Mesothelial cell of epicardium (in vitro differentiated cells): ENCODE measurements at places on chromosomes 16 and 17. TPM values are rescaled to one million over a fixed set of nuclear protein-coding genes. Genes with fewer than 3 reads are reported as not detected.

- no peak for DNase-seq
Observed at GRCh38 chr17:31155208-31155810, 60.5 kb downstream of the NF1 start.

DNA sequence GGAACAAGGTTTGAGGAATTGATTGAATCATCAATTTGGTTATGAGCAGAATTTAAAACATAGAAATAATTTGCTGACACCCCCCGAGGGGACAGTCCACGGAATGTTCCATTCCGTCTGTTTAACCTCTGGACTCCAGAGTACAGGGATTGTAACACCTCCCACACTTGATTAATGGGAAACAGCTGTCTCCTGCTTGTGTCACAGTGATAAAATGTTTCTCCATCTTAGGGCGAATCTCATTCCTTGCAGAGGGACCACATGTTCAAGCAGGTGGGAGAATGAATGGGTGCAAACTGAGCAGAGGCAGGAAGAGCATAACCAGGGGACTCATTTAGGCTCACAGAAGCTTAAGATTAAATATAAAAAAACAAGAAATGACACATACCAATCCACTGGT is 249.5 kb upstream of the RBFOX1 start:
- DNase-seq = no peak

DNA sequence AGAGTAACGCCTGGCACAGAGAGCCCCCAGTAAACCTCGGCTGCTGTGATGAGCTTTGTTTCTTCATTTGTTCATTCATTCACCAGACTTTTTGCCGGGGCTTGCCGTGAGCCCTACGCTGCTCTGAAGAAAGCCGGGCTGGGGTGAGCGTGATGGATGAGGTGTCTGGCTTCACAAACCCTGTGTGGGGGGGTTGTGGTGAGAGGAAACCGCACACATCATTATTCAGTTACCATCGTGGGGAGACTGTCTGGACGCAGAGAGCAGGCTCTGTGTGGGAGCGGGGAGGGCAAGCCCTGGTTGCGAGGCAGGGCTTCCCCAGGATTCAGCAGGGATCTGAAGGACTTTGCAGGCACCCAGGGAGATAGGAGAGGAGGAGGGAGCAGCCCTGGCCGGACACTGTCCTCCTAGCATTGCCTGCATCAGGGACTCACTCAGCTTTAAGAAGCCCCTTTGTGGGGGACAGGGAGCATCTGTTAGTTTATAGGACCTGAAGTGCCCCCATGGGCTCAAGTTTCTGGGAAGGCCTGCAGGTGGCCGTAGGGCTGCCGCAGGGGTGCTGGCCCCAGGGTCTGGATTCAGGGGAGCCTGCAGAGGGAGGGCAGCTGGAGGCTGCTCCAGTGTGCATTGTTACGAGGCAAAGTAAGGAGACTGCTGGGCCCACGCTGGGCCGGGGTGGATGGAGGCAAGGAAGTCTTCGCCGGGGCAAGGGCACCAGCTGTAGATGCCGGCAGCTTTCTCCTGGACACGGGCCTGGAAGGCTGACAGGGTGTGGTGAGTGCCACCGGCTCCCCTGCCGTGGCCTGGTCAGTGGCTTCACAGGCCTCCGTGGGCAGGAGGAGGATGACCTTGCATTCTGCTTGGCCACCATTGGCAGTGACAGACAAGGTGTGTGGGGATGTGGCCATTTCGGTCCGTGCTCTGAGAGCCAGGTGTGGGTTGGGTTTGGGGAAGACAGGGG is 334.5 kb downstream of the SEC14L1 start:
- DNase-seq = no peak

- DNase-seq = no peak
Observed at GRCh38 chr16:16830401-16830800, 451.5 kb downstream of the NPIPA7 start.

DNA sequence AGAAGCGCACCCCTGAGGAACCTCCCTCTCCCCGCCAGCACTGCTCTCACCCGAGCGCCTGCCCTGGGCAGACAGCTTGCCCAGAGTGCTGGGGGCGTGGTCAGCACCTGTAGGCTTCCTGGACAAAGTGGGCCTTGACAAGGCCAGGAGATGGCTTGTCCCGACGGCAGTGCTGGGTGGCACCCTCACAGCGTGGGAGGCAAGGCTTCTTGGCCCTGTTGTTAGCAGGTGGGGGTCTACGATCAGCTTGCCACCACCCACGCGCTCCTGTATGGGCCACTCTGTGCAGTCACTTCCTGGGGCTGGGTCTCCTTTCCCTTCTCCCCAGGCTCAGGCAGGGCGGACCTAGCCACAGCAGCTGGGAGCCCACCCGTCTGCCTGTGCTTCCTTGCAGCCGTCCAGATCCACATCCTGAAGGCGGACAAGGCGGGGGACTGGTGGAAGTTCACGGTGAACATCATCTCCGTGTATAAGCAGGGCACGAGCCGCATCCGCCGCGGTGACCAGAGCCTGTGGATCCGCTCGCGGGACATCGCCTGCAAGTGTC is 218.0 kb downstream of the NTN1 start:
- no peak for DNase-seq

GRCh38 chr16:52256310-52257078 is 290.4 kb downstream of the TOX3 start:
- DNase-seq = no peak

KRTAP4-7 gene
- total RNA-seq = not detected in 3 replicates

- no peak for DNase-seq
Observed at GRCh38 chr16:15792563-15792971, 64.3 kb downstream of the MYH11 start.

DNA sequence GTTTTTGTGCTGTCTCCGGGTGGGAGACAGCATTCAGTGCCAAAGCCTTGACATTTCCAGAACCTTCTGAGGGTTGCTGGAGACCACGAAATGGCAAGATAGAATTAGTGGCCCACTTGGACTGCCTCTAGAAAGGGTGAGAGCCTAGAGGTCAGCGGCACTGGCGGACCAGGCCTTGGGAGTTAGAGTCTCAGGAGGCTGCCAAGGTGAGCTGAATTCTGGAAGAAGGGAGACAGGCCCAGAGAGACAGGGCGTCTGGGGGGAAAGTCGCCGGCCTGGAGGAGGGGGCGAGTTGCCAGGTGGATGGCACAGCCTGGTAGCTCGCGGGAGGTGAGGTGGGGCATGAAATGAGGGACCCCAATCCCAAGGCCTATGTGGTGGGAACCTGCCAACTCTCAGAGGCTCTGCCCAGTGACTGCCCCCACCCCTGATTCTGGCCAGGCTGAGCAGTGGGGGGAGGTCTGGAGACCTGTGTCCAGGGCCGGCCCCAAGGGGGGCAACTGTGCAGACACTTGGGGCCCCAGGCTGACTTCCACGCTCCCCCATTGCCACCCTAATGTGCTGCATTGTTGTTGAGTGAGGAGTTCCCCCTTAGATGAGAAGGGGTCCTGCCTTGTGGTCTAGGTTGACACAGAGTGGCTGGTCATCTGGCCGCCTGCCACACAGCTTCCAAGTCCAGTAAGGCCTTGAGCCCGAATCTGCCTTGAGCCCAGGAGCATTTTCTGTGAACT is 211.1 kb upstream of the CIBAR2 start:
- DNase-seq = no peak

GRCh38 chr16:82197540-82198240 is 27.7 kb upstream of the MPHOSPH6 start:
- no peak for DNase-seq

PITPNM3 gene
- 1.9 to 2.4 TPM (median 2.3 TPM) in 3 replicates for total RNA-seq

HBQ1 gene
- 0.60 to 1.1 TPM (median 0.91 TPM) in 3 replicates for total RNA-seq

DNA sequence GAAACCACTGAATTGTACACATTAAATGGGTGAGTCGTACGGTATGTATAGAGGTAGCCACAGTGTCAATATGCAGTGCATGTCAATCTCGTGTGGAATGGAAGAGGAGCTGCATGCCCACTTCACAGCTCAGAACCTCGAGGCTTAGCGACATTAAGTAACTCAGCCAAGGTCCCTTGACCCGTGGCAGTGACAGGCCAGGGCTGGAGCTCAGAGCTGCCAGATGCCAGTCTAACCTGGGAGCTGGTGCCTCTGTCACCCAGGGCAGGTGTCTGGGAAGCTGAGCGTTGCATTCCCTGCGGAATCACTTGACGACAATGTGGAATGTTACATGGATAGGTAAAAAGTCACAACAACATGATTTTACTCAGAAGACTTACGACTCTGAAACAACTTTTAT is 298.1 kb downstream of the FOXL1 start:
- no peak for DNase-seq

CHST4 gene
- not detected in 3 replicates for total RNA-seq

GRCh38 chr17:43822570-43823190 is 10.3 kb downstream of the MPP3 start:
- DNase-seq = no peak

GRCh38 chr16:54503856-54504219 is 217.3 kb upstream of the IRX3 start:
- no peak for DNase-seq

DNA sequence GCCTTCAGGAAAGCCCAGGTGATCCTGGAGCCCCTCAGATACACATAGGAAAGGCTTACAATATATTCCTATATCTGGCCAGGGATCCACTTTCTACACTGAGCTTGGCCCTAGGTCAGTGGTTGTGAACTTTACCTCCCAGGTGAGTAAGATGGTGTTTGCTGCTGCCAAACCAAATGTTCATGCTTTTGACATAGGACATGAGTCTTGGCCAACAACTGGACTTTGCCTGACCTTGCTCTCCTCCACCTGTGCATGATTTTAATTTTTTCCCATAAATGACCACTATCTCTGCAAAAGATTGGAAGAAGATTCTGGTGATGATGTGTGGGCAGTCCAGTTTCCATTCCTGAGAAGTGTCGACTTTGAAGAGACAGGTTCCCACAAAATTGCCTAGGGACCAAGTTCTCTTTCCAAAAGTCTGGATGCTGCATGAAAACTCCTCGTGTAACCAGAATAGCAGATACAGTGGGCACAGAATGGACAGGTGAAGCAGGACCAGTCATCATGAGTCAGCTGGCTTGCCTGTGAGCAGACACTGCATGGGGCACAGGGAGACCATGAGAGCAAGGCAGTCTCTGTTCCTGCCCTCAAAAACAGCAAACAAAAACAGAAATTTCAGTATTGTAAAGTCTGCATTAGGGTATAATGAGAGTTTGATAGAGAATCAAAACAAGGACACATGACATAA is 226.4 kb upstream of the MON1B start:
- no peak for DNase-seq

TBC1D28 gene
- 0.18 to 0.52 TPM (median 0.45 TPM) in 3 replicates for total RNA-seq

RNF167 gene
- 72.3 to 74.6 TPM (median 73.1 TPM) in 3 replicates for total RNA-seq

- DNase-seq = no peak
Observed at GRCh38 chr16:81616321-81617020, 162.6 kb upstream of the PLCG2 start.

LGALS9B gene
- total RNA-seq = not detected in 3 replicates

SPN gene
- total RNA-seq = 0.38 to 0.63 TPM (median 0.57 TPM) in 3 replicates

CBX2 gene
- total RNA-seq = 47.1 to 49.7 TPM (median 48.6 TPM) in 3 replicates

DNA sequence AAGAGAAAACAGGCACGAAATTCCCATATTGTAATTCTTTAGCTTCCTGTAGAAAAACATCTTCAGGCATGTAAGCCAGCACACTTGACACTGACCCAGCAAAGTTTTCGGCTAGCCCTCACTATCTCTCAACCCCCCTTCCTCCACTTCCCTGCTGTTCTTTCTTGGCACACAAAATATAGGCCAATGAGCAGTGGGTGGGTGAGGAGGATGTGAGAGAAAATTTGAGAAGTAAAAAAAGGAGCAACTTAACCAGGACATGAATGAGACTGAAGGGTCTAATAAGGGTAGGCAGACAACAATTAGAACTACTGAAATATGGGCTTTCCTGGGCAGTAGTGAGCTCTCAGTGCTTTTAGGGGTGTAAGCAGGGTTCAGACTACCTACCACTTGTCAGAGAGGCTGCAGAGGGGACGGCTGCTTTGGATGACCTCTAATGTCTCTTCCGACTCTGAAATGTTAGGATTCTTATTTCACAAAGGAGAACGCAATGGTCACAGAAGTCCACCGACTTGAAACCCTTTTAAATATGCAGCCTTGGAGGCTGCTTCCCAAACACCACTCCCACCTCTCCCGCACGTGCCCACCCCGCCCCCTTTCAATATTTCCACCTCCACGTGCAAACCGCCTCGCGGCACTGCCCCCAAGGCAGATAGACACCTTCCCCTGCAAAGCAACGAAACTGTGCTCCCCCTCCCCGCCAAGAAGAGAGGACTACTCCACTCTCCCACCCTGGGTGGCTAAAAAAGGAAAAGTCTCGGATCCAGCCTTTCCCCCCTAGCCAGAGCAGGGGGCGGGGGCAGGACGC is 889 bp downstream of the MBTD1 start:
- no peak for DNase-seq

- no peak for DNase-seq
Observed at GRCh38 chr17:31486351-31487062, 95.0 kb downstream of the RAB11FIP4 start.

DNA sequence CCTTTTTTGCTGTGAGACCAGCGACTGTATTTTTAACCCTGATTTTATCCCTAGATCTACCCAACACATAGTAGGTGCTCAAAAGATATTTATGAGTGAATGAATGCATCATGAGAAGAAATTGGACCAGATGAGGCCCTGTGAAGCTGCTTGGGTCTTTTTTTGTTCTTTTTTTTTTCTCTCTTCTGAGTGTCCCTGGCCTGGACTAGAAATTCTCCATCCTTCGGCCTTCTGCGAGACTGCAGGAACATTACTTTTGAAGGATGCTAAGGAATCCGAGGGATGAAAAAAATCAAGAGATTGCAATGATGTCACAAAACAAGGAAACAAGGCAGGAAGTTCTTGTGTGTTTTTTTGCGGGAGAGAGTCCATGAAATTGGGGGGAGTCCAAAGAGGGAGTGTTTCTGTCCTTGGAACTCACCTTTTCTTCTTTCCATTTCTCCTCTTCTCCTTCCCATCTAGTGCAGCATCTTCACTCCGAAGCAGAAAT is 560 bp upstream of the RUSF1 start:
- no peak for DNase-seq

DNA sequence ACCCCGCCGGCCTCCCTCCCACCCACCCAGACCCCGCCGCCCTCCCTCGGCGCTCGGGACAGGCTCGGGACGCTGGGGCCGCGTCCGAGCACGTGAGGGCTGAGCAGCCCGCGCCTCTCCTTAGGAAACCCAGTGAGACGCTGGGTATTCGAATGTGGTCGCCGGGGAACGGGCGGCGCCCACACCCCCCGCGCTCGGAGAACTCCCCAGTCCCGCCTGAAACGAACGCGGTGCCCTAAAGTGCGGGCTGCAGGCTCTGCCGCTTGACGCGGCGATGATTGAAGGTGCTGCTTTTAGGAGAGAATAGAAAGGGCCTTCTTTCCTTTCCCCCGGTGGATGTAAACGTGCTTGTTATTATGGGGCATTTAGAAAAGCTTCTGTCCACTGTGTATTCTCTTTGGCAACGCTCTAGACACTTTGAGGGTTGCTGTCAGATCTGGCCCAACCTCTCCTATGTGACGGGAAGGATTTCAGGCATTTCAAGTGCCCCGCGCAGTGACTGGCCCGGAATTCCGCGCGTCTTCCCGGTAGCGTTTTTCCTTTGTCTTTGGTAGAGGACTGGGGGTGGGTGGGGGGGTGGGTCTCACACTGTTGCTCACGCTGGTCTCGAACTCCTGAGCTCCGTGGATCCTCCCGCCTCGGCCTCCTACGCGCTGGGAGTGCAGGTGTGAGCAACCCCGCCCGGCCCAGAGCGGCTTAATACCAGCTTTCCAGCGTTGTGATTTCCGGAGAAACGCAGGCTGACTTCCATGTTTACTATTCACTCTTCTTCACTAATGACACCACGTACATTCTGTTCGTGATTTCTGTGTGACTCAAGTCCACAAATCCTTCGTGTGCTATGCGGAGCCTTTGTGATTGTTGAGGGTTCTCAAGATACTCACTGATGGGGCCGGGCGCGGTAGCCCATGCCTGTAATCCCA is 21.8 kb upstream of the FOXK2 start:
- no peak for DNase-seq
